ENCODE measurements at places on chromosomes 12 and 14.

DNA sequence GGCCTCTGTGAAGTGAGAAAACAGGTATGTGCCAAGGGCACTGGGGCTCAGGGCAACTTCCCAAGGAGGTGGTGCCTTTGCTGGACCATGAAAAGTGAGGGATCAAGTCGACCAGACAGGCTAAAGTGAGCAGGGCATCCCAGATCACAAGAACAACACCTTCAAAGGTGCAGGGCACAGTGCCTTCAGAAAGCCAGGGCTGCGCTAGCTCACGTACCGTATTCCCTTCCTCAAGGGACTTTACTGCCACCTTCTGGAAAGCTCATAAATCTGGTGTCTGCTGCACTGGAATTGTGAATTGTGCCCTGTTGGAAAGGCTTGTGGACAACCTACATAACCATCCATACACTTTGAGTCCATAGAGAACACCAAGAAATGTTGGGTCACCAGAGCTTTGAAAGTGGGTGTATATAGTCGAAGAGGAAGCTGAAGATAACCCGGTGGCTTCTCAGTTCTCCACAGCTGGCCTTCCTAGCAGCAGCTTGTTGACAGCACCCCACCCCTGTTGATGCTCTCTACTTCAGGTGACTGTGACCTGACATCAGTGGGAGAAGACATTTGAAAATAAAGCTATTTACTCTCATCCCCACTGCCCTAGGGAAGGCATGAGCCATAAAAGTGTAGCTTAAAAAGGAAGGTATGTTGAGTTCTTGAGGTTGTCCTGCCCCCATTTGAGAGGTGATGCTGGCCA, 24.5 kb downstream of the FIGNL2 start:
- peak; percentile 65 for DNase-seq

- no peak for DNase-seq
These were observed 1.2 kb downstream of the SLC2A13 start for GRCh38 chr12:40104461-40105264.

- no peak for DNase-seq
These were observed 354.8 kb upstream of the TMEM132C start for GRCh38 chr12:127912035-127912665.

- no peak for DNase-seq
These were observed 202.2 kb downstream of the TMEM132D start for GRCh38 chr12:129701631-129702101.

DNA sequence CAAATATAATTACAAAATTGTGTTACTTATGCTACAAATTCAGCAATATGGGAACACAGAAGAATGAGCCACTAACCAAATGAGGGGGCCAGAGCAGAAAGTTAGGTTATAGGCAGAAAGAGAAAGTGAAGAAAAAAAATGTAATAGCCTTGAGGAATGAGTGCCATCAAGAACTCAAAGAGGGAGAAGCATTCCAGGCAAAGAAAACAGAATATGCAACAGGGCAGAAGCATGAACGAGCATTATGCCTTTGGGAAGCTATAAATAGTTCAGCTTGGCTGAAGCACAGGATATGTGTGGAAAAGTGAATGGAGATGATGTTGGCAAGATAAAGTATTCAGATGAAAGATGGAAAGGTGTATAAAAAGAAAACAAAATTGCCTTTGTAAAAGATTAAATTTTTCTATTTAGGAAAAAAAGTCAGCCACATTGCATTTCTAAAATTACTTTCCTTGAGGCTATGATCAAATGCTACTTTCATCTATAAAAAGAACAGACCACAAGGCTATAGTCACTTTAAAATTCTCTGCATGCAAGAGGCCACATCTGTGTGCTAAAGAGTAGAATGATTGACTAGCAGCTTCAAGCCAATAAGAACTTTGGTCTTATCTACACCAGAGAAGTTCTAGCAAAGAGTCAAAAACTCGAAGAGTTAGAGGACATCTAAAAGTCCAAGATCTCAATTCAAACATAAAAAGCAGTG, 193.6 kb upstream of the GARIN6 start:
- DNase-seq, result no peak

- no peak for DNase-seq
These were observed 122.5 kb downstream of the HMGA2 start for GRCh38 chr12:65946821-65947220.

- DNase-seq, result peak; percentile 53
These were observed 7.3 kb upstream of the ASIC1 start for GRCh38 chr12:50050119-50050385.

- no peak for DNase-seq
These were observed 255.8 kb downstream of the CCDC91 start for GRCh38 chr12:28446031-28446430.

DNA sequence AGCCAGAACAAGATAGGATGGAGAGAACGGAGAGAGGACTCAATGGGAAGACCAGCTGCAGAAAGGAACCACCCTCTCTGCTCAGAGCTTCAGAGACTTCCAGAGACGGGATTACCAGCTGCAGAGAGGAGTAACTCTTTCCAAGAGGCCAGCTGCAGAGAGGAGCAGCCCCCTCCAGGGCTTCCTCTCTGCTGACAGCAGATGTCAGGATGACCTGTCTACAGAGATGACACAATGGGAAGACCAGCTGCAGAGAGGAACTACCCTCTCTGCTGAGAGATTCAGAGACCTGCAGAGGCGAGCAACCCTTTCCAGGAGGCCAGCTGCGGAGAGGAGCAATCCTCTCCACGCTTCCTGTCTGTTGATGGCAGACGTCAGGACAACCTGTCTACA, 61.8 kb downstream of the KLRG1 start:
- DNase-seq, result peak; percentile 6

GRCh38 chr14:24139272-24139934, 2.0 kb downstream of the EMC9 start:
- DNase-seq, result no peak

DNA sequence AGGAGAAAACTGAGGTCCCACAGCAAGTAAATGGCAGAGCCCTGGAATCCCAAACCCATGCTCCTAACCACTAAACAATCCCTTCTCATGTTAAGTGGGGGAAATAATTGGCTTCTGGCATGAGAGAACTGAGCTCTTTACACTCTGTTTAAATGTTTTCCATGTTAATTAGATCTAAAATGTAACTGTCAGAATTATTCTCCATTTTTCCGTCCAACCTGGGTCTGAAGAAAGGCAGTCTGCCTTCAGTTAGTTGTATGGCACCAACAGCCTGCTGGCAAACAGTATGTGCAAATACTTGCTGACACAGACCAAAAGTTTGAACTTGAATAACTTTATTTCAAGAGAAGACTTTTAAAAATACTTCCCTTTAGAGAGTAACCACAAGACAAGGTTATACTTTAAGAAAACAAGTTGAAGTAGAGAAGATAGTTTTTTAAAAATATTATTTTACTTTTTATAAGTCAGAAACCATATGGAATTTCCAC, 59.7 kb downstream of the E2F7 start:
- no peak for DNase-seq

GRCh38 chr12:116955382-116956021, 44.8 kb downstream of the FBXW8 start:
- DNase-seq, result peak; percentile 66

DNA sequence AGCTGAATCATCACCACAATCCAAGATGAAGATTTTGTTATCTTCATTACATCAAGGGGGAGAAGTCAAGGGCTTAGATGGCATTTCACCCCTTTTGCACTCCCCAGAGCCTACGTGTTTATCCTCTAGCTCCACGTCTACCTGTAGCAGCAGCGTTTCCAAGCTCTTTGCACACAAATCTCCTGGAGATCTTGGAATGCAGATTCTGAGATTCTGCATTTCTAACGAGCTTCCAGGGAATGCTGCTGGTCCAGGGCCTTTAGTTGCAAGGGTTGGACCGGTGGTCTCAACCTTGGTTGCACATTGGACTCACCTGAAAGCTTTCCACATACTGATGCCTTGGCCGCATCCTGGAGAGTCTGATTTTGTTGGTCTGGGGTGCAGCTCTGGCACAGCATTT, 49.5 kb upstream of the STON2 start:
- no peak for DNase-seq

- DNase-seq, result no peak
These were observed 6.5 kb downstream of the NACA start for GRCh38 chr12:56718636-56719035.

GRCh38 chr14:21210023-21210422, 54.2 kb upstream of the OR5AU1 start:
- DNase-seq, result no peak

DNA sequence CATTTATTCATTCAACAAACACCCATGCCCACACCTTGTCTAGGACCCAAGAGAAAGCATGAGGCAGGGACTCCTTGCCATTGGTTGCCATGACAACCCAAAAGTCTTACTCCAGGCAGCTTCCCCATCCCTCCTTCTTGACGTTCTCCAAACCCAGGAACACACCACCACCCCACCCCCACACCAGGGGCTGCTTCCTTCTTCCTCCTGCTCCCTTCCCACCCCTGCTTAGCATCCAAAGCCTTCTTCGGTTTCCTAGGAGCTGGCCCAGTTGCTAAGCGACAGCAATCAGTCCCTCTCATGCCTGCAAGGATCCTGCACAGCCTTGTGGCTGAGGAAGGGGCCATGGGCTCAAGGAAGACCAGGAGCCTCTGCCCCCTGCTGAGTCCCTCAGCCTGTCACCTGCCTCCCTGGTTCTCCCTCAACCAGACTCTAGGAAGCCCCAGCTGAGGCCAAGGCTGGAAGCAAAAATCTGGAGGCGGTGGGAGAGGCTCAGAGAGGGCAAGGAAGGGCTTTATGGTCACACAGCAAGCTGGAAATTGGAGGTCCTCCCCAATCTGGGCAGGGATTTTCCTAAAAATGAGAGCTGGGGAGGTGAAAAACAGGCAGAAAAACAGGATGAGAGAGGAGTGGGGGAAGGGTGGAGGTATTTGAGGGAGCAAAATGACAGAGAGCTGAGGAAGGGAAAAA, 15.4 kb downstream of the RASAL1 start:
- DNase-seq, result peak; percentile 31

DNA sequence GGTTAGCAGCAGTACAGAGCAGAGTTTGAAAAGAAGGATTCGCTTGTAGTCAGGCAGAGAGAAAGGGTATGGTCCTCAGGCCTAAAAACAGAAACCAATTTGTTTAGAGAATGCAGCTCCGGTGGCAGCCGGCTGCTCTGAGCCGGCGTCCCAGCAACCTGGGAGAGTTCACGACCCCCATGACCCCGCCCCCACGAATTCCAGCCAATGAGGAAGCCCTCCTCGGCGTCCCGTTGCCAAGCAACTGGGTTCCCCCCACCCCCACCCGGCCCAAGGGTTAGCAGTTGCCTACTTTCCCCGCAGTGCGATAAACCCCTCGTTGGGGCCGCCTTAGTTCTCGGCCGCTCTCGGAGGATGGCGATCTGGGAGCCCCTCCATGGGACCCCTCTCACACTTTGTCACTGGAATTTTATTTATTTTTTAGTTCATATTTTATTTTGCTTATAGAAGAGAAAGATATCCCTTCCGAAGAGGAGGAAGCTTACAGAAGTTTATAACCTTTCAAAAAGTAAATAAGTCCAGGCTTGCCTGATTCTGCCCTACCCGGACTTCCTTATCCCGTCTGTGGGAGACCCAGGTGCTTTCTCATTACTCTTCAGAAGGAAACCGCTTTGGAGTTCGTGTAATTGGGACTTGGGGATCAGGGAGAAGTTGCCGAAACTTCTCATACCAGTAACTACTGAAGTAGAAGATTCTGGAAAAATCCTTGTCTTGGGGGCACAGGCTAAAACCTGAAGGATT, at the start of gene CCDC60:
Gene CCDC60, plus strand, starts transcription at position 300 of the 741 bp plus-strand sequence. CDS start 448 bp downstream, outside the sequence.
- DNase-seq, result no peak

GRCh38 chr12:115451151-115451779, 767.3 kb upstream of the TBX3 start:
- DNase-seq, result no peak

GRCh38 chr12:100474617-100475016, 951 bp downstream of the NR1H4 start:
- DNase-seq, result no peak

DNA sequence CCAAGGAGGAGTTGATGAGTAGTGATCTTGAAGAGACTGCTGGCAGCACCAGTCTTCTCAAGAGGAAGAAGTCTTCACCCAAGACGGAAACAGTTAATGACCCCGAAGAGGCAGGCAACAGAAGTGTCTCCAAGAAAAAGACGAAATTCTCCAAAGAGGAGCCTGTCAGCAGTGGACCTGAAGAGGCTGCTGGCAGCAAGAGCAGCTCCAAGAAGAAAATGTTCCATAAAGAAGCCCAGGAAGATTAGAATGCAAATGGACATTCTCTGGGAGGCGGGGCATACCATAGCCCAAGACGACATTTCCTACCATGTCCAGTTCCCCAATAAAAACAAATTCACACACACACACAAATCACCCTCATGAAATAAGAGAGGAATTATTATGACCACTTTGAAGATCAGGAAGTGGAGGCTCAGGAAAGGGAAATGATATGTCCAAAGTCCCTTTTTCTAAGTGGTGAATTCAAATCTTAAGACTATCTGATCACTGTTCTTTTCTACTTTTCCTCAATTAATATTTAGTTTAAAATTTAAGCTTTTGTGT, 131.8 kb downstream of the PAWR start:
- DNase-seq, result no peak

- no peak for DNase-seq
These were observed 28.0 kb downstream of the ERH start for GRCh38 chr14:69370061-69370460.

GRCh38 chr14:92323011-92323915, at the start of gene SLC24A4:
SLC24A4 (plus strand) TSS chr14:92323165; CDS start chr14:92323831, 666 bp downstream.
- DNase-seq, result no peak

DNA sequence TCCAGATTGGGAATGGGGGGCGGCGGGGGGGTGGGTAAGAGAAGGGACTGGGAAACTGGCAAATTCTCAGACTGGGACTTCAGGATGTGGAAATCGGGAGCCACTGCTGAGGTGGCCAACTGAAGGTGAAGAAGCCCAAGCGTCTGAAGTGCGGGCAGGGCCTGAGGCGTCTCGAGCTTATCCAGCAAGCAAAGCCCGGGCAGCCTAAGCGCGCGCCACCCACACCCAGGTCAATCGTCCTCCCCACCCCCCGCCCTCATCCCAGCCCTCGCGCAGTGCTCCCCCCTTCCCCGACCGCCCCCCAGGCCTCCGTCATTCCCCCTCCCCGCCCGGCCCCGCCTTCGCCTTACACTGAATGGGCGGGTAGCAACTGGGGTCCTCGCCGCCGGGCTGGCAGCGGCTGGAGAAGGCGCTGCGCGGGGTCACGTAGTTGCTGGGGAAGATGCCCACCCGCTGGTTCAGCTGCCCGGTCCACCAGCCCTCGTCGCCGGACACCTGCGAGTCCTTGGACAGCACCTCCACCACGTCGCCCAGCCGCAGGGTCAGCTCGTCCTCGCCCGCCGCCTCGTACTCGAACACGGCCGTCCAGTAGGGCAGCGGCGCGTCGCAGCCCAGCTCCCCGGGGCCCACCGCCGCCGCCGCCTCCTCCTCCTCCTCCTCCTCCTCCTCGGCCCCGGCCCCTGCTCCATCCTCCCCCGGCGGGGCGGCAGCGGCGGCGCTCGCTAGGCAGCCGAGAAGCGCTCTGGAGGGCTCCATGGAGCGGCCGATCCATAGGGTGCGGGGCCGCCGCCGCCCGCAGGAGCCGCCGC, 693 bp downstream of the MAP3K9 start:
- DNase-seq, result no peak
